ENCODE measurements at places on chromosomes 16 and 17.

DNA sequence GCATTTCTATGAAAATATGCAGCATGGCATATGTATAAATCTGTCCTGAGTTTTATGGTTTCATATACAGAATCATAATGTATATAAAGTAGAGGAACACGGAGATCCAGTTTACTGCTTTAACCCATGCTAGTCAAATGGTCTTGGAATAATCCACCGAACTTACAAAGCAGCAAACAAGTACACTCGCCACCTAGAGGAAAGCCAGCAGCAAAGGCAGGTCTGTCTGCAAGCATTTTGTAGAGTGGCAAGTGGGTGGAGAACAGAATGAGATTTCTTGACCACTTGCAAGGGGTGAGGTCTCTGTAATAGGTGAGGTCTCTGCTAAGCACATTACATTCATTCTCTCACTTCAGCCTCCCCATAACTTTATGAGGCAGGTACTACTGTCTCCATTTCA is 308.3 kb downstream of the CA10 start:
- DNase-seq = no peak

DNA sequence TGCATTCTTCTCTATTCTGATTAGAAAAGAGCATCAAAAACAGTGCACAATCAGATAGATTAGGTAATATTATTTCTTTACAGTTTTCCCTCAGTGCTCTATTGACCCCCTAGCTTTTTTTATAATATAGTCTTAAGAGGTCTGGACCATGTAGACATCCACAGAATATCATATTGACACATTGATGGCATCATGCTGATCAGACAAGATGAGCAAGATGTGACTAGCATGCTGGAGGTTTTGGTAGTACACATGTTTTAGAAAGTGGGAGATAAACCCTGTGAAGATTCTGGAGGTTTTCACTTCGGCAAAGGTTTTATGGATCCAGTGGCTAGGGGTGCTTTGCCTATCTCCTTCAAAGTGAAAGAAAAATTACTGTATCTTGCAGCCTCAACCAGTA is 2.8 kb upstream of the ABCA8 start:
- DNase-seq = no peak

DNA sequence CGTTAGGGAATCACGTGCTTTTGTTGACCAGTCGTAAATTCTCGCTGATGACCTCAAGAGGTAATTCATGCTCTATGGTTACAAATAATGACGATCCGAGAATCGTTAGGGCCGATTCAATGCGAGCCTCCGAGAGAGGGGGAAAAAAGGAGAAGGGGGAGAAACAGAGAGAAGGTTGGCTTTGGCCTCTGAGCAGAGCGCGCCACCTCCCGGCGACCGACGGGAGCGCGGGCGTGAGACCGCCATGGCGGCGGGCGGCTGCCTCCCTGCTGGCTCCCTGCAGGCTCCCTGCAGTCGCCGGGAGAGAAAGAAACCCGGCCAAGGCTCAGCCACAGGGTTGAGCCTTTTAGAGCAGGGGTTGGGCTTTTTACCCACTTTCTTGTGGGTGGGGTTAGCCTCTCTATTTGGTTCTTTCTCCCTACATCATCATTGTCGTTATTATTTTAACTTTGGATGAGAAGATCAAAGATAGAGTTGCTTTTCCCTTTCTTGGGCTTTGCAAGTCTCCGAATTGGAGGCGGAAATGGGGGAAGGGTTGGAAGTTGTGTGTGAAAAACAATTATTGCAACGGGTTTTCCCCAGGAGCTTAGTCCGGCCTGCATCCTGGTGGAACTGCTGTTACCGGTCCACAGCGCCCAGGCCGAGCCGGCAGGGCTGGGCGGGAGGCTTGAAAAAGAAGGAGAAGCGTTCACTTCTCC is 410 bp upstream of the HOXB5 start:
- peak; percentile 73 for DNase-seq

- DNase-seq = no peak
Observed at GRCh38 chr17:31147507-31148202, 52.9 kb downstream of the NF1 start.

DNA sequence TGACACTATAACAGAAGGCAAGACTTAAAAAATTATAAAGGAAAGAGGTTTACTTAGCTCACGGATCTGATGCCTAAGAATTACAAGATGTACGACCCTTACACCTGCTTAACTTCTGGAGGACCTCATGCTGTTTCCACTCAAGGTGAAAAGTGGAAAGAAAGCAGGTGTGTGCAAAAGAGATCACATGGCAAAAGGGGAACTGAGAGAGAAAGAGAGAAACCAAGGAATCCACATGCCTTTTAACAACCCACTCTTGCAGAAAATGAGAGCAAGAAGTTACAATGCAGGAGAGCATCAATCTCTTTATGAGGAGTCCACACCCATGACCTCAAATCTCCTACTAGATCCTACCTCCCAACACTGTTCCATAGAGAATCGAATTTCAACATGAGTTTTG is 2382.2 kb downstream of the TP53TG3F start:
- DNase-seq = no peak

GRCh38 chr17:62987136-62987535 is 21.1 kb downstream of the TANC2 start:
- no peak for DNase-seq

GRCh38 chr16:19001788-19002187 is 18.1 kb downstream of the TMC7 start:
- no peak for DNase-seq

GRCh38 chr16:86120201-86121192 is 221.5 kb downstream of the IRF8 start:
- DNase-seq = no peak

DNA sequence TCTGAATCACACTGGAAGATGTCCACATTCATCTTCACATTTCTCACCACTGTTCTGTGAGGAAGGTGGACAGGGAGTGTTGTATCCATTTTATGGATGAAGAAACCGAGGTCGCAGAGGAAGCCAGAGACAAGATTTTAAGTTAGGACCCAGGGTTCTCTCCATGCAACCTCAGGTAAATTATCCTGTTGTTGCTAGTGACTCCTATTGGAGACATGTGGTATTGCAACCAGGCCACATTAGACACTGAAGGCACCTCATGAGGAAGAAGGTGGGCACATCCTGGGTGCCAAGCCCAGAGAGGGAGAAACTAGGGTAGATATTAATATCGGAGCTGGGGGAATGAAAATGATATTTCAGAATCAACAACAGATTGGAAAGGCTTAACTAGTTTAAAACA is 8.5 kb upstream of the WNT9B start:
- DNase-seq = no peak

DNA sequence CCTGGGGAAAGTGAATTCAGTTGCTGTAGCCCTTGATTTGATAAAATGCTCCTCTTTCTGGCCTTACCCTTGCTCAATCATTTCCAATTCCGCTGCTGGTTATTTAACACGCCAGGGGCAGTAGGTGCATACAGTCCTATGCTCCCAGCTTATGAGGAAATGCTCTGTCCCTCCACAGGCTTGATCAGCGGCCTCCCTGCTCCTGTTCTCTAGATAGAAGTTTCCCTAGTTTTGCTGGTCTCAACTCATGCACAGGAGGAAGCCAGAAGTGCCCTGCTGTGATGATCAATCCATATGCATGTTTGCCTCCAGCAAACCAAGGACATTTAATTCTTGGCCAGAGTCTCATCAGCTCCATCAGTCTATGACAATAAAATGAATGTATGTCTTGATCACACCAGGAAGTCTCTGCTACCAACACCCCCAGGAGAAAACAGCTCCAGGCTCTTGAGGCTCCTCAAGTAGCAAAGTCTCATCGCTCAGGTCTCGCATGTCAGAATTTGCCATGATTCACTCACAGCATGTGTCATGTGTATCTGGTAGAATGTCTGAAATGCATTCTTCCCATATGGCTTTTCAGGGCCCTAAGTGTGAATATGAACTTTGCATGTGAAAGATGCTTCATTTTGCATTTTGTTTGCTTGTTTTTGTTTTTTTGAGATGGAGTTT is 208.9 kb downstream of the CDH13 start:
- no peak for DNase-seq

DNA sequence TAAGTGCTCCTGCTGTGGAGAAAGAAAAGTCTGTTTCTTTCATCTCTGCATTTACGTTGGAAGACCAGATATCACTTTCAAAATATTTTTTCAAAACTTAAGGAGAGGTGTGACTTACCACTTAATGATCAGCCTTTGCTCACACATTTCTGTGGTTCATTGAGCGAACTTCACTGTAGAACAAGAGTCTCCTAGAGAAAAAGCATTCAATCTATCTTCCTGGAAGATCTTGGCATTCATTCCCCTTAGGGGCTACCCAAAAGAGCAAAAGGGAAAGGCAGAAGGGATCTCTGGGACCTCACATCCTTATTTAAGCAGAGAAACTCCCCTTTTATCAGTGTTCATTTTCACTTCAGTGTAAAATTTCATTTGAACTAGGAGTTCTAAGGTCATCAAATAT is 61.2 kb downstream of the HS3ST3A1 start:
- DNase-seq = no peak

GRCh38 chr16:87950765-87951551 is at the start of gene BANP:
Gene BANP, plus strand, starts transcription at chr16:87951434. Its CDS starts 23,682 bp downstream, at chr16:87975116.
- DNase-seq = peak; percentile 94

DNA sequence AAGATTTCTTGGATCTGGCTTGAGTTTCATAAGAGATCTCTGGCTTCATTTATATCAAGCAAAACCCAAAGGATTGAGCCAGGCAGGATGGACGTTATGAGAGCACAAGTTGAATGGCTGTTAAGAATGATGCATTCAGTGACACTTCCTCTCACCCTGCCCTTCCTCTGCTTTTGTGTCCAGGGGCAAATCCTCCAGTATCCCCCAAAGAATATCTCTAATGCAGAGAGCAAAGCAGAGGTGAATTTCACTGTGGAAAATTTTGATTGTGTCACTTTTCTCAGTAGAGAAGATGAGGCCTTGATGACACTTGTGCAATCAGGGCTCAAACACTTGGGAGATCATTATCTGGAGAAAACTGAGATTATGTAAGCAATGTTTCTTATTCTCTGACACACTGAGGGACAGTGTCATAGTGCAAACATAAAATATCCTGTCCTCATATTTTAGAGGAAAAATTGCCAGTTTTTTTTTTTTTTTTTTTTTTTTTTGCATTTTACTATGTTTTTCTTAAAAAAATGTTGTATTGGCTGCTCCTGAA is 25.3 kb downstream of the MARCHF10 start:
- no peak for DNase-seq

All from SW 1271 (cell line).